ENCODE measurements at places on chromosomes 12 and 14. TPM values are rescaled to one million over a fixed set of nuclear protein-coding genes. Genes with fewer than 3 reads are reported as not detected.

- DNase-seq = no peak
Measured at GRCh38 chr12:111685322-111685810, 390 bp downstream of the BRAP start.

GRCh38 chr12:112843287-112843686, 51.7 kb downstream of the RPH3A start:
- DNase-seq = no peak

DNA sequence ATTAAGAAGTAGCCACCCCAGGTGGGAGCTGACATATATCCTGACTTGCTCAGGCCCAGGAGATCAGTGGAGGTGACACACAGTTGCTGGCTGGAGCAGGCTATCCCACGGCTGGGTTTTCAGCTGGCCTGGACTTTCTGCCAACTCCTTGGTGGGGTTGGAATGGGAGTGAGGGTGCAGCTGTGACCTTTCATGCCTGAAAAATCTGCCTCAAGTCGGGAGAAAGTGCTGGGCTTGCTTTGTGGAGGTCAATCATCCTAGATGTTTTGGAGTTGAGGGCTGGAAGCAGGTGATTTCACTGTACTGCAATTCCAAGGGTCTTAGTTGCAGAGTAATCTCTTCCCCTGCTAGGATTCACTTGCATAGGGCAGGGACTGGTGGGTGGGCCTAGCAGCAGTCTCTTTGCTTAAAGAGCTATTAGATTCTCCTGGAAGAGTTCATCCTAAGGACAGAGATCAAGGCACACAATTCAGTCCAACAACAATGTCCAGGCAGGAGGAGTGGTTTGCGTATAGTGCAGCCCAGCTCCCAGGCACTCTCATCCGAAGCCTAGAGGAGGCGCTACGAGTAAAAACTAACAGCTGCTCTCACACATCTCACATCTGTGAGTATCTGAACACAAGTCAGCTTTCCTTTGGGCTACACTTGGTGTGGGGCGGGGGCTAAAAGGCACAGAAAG, 98.1 kb downstream of the GAS2L3 start:
- DNase-seq = no peak

ACTR10 gene
- 46.4 TPM for total RNA-seq

GRCh38 chr12:107451246-107451645, 234.4 kb upstream of the PWP1 start:
- DNase-seq = no peak
